Activated CD4-positive, alpha-beta T cell treated with anti-CD3 and anti-CD28 coated beads for 4 hours (primary cell): ENCODE measurements at places on chromosomes 3 and 15.

- DNase-seq = no peak
Observed at GRCh38 chr15:62348623-62349022, 183.5 kb upstream of the C2CD4B start.

DNA sequence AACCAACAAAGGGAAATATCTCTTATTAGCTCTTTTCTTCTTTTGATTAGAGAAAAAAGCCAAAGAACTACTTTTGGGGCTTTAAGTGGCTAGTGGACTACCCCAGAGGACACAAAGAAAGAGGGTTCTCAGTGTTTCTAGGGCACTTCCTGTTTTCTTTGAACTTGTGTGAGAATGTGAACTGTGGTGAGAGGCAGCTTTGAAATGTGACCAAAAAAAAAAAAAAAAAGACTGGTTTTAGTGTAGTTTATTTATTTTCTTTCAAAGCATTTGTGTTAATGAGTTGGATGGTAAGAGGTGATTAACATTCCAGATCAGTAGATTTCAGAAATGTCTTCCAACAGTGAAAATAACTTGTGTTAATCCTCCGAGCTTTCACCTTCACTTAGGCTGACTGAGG, 32.4 kb downstream of the SELENOT start:
- DNase-seq = no peak

DNA sequence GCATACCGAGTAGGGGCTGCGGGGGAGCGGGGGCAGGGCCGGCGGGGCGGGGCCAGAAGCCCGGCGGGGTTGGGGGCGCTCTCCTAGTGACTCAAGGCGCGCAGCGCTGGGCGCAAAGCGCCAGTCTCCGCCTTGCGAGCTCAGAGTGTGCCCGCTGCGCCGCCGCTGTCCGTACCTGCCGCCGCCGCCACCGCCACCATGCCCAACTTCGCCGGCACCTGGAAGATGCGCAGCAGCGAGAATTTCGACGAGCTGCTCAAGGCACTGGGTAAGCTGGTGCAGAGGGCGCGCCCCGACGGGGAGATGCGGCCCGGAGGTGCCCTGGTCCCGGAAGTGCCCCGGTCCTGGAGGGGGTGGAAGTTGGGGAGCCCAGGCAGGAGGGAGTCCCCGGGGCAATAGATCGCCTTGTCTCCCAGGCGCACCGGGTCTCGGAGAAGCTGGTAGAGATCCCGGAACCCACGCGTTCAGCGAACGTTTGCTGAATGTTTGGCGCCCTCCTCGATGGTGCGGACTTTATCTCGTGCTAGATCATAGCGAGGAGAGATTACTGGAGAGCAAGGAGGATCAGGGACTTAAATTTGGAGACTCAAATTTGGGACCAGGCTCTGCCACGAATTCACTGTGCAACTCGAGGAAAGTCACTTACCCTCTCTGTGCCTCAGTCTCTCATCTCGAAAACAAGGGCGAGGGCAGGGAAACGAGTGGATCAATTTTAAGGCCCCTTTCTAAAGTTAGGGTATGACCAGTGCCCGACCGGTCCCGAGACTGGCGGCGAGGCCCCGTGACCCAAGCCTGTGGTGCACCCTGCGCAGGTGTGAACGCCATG, at the start of gene CRABP1:
TSS of gene CRABP1 (plus strand) at position 123 of the 826 bp plus-strand sequence. CDS start at position 199, 76 bp downstream.
- no peak for DNase-seq

DNA sequence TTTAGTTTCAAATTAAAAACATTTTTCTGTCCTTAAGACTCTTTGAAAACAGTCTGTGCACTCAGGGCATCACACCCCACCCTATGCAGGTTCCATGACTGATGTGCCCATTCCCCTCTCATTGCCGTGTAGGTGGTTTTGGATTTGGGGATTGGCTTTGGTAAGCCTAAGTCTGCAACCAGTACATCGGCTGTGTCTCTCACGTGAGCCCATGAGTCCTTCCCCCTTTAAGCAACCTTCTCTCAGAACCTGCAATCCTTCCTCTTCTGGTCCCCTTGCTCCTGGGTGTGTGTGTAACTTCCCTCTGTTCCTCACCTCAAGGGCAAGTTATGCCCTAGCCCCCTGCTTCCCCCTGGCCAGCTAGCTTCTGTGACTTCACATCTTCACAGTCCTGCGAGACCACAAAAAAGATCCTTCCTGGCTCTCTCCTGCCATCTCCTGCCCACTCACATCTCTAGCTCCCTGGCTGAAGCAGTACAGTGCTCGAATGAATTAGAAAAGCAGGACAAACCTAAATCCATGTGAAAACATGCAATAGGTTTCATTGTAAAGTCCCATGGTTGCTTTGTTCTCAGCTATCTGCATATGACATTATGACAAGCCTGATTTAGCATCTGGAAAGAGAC, 126.7 kb downstream of the UACA start:
- DNase-seq = no peak

DNA sequence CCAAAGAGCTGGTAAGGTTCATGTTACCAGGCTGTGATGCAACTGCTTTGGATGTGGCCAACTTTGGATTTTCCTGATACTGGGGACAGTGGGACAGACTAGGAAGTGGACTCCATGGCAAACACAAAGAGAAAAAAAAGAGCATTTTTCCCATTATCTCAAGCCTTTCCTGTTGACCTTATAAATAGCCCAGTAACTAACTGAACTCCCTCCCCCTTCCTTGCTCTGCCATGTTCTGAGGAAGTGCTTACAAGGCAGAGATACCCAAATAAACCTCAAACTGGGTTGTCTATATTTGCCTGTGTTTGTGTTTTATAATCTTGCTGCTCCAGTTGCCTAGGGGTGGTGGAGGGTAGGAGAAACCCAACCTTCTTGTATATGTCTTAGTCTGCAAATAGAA, 27.3 kb upstream of the SLC9A9 start:
- DNase-seq = no peak

- DNase-seq = no peak
Observed at GRCh38 chr15:74062671-74063070, 19.7 kb downstream of the GOLGA6A start.

GRCh38 chr3:146709969-146710368, 104.8 kb upstream of the PLSCR5 start:
- DNase-seq = no peak

GRCh38 chr3:113825090-113825489, 13.5 kb upstream of the GRAMD1C start:
- no peak for DNase-seq

DNA sequence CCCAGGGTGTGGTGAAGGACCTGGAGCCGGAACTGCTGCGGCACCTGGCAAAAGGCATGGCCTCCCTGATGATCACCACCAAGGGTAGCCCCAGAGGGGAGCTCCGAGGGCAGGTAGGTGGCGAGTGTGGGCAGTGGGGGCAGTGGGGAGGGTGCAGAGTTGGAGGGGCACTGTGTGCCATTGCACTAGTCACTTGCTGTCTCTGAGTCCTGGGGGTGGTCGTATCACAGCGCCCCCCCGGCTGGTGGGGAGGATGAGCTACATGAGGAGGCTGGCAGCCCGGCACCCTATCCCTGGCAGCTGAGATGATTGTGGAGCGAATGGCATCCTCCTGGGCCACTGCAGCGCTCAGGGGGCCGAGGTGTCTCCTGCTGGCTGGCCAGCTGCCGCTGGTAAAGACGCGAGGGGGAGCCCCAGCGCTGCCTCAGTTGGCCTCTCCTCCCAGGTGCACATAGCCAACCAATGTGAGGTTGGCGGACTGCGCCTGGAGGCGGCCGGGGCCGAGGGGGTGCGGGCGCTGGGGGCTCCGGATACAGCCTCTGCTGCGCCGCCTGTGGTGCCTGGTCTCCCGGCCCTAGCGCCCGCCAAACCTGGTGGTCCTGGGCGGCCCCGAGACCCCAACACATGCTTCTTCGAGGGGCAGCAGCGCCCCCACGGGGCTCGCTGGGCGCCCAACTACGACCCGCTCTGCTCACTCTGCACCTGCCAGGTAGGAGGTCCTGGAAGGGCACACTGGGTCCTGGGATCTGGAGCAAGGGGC, 6.4 kb downstream of the CHRD start:
- DNase-seq = no peak

DNA sequence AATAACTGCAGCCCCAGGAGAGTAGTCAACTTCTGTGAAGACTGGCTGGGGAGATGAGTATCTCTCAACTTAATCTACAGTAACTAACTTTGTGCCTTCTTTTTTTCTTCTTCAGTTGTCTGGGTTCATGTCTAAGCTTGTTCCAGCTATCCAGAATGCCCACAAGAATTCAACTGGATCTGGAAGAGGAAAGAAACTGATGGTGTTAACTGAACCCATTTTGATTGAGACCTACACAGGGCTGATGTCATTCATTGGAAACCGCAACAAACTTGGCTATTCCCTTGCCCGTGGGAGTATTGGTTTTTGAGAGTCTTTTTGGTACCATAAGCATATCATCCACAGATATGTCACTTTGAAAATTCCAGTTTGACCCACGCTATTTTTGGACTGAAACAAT, 148.7 kb downstream of the TPRG1 start:
- no peak for DNase-seq

DNA sequence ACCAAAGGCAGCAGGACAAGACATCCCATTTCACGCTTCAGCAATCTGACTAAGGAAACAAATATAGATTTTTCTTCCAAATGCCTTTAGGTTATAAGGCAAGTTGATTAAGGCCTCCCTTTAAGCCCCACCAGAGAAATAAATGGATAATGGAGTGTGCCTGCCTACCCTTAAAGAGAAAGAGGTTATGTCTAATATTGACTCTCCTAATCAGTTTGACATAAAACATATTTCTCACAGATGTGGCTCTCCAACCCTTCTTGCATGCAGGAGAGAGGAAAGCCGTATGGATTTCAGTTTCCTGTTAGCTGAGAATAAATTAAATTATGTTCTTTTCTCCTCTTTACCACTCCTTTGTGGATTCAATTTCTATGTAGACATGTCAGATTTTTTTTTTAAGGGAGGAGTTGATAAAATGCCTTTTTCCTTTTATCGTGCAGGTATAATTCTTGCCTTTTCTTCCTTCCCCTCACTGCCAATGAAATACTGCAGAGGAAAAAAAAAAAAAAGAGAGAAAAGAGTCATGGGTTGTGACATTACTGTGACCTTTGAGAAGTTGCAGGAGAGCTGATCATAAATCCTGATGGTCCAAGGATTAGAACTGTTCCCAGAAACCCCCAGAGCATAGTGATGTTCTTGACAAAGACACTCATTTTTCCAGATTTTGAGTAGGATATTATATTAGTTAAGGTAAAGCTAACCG, 355.3 kb upstream of the SLCO3A1 start:
- no peak for DNase-seq

GRCh38 chr3:156610154-156610553, 55.2 kb upstream of the SSR3 start:
- no peak for DNase-seq

DNA sequence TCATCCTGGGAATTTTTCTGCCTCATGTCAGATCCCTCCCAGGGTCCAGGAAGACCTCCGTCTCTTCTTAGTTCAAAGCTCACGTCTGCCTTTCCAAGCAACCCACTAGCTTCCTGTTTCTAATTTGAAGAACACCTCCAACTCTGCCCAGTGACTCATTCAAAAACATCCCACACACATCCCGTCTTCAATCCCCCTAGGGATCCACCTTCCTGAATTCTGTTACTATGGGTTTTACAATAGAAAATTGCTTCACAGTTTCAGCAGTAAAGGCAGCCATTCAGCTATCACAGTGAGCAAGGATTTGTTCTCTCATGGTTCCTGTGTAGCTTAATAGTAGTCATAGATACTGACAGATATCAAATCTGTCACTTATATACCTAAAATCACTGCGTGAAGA, 308.3 kb upstream of the CCDC54 start:
- DNase-seq = no peak

DNA sequence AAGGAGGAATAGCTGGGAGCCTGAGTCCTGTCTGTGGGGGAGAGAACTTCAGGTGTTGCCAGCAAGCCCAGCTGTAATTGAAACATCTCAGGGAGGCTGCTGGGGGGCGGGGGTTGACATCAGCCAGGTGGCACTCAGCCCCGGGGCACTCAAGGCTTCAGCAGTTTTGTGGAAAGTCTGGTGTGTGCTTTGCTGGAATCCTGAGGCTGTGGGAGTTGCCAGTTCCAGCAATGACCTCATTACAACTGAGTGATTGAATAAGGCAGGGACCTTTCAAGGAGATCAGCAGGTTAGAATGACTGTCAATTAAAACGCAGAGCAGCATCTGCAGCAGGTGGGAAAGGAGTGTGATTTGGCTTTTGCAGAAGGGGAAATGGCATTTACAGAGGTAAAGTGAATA, 75.7 kb downstream of the FAM43A start:
- no peak for DNase-seq

DNA sequence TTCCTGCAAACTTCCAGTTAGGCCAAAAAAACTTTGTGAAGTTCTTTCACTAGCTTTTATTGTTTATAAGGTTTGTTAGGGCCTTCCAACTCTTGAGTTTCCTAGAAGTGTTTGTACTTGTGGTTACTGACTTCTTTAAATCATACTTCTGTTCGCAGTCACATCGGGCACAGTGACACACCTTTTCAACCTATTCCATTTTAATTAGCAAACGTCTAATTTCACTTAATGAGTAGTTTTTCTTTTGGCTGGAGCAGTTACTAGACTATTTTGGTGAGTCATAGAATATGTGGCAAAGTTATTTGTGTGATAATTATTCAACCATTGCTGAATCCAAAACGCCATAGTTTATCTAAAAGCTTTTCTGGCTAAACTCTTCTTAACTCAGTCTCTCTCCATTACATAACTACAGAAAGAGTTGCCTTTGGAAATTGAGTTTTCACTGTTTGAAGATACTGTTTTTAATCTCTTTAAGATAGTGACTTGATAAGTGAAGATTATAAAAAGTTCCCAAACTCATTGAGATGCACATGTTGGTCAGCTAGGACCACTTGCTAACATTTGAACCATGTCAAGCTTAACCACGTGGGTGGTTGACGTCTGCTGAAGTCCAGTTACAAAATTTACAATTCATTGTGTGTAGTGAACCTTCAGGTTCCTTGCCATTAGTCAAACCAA, 21.5 kb downstream of the CNOT10 start:
- DNase-seq = no peak

DNA sequence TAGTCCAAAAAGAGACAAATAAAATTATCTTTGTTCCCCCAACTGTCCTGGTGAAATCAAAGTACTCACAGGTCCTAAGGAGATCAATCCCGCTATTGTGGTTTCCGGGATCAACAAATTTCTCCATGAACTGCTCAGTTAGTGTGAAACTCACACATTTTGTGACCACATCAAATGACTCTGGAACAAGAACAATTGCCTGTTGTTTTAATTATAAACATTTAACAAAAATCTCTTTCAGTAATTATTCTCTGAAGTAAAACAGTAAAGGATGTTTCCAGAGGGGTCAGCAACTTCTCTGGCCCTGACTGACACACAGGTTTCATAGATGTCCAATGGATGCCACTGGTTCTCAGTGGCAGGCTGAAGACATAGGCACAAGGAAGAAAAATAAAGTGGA, 3.9 kb downstream of the CLDND1 start:
- no peak for DNase-seq

- no peak for DNase-seq
Observed at GRCh38 chr3:125213364-125213755, 812 bp upstream of the SLC12A8 start.

- DNase-seq = no peak
Observed at GRCh38 chr3:14520967-14521366, 19.2 kb downstream of the GRIP2 start.

- no peak for DNase-seq
Observed at GRCh38 chr3:38118421-38119247, 18.3 kb downstream of the ACAA1 start.

GRCh38 chr3:5245927-5246326, 58.4 kb downstream of the EDEM1 start:
- no peak for DNase-seq

- no peak for DNase-seq
Observed at GRCh38 chr15:73754461-73754860, 1.3 kb upstream of the INSYN1 start.
